ENCODE measurements at places on chromosomes 4 and X.

DNA sequence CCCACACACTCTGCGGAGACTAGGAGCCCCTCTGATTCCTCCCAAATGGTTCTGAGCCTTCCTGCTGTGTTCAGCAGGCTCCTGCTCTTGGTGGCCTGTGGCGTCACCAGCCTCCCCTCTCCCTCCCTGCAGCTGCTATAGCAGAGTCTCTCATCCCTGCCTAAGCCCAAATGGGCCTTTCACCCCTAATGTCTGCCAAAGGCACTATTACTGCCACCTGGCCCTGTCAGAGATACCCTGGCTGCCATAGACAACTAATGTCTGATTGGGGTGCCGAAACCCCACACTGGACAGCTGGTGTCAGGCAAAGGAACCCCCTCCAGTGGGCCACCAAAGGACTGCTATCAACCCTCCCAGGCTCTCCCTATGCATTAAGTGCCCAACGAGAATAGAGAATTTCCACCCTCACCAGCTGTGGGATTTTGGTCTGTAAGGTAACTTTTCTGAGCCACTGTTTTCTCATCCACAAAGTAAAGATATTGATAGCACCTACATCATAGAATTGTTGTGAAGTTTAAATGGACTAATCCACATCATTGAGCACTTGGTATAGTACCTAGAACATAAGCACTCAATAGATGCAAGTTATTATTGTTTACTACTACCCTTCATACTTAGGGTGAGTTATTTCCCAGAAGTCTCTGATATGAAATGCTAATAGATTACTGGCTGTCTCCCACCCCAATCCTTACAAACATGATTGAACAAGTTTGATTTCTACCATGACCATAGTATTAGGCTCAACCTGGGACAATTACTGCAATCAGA is 421.3 kb downstream of the MID1IP1 start:
- DNase-seq, result no peak

- no peak for DNase-seq
These were observed 342.8 kb downstream of the FBXW7 start for GRCh38 chr4:152193059-152193458.

- DNase-seq, result no peak
These were observed 17.9 kb downstream of the ASMTL start for GRCh38 chrX:1434871-1435240.

GRCh38 chrX:12013211-12013618 is 125.1 kb upstream of the FRMPD4 start:
- DNase-seq, result no peak

DNA sequence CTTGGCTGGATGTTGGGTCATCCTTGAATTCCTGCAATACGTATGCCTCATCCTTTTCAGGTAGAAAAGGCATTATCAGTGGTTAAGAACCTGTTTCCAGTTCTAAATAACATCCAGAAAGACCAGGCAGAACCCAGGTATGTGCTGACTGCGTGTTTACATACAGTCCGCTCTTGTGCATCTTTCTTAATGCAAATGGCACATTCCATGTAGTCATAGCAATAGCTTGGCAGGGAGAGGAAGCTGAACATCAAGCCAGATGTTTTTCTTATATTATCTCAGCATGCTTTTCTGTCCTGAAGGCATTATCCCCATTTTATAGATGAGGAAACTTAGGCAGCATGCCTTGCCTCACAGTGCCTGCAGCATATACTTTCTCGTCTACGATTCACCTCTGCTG is 2.1 kb downstream of the DCLK2 start:
- DNase-seq, result no peak

GRCh38 chr4:82746705-82747574 is 51.7 kb downstream of the SCD5 start:
- no peak for DNase-seq

GRCh38 chr4:90841676-90842075 is 714.5 kb downstream of the CCSER1 start:
- no peak for DNase-seq

DNA sequence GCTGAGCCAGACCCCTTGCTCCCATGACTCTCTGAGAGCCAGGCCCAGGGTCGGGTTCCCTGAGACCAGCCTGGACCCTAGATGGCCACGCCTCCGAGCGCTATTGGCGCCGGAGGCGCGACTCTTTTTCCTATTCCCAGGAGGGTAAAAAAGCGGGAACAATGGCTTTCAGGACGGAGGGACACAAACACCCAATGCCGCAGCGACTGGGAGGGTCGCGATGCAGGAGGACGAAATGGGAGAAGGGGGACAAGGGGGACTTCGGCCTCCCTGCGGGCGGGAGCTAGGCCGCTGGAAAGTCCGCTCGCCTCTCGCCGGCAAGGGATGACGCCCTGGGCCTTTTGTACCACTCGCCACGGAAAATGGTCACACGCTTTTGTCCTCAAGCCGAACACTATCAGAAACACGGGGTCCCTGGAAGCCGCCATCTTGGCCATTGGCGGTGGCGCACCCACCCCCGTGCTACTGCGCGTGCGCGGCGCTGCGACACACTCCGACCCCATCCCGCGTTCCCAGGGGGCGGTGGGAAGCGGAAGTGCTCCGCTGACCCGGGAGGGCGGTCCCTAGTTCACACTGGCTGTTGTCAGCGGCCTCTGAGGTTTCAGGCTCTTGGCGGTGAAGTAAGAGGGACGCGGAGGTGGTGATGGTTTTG is 98.4 kb downstream of the ZNF674 start:
- peak; percentile 82 for DNase-seq

DNA sequence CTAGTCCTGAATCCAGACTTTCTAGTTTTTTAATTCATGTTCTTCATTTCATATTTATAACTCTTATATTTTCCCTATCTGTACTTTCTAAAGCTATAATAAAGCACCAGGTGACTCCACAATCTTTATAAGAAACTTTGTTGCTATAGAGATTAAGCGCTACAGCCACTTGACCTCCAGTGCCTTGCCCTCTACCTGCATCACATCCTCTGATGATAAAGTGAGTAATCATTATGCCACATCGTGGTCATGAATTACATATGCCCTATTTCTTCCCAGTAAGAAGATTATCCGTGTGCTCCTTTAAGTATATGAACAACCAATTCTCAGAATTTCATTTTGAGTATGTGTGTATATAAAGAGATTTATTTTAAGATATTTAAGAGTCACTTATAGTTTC is 6.8 kb upstream of the DYNLT3 start:
- DNase-seq, result no peak

- DNase-seq, result no peak
These were observed 110.7 kb downstream of the ARAP2 start for GRCh38 chr4:36133658-36134057.

DNA sequence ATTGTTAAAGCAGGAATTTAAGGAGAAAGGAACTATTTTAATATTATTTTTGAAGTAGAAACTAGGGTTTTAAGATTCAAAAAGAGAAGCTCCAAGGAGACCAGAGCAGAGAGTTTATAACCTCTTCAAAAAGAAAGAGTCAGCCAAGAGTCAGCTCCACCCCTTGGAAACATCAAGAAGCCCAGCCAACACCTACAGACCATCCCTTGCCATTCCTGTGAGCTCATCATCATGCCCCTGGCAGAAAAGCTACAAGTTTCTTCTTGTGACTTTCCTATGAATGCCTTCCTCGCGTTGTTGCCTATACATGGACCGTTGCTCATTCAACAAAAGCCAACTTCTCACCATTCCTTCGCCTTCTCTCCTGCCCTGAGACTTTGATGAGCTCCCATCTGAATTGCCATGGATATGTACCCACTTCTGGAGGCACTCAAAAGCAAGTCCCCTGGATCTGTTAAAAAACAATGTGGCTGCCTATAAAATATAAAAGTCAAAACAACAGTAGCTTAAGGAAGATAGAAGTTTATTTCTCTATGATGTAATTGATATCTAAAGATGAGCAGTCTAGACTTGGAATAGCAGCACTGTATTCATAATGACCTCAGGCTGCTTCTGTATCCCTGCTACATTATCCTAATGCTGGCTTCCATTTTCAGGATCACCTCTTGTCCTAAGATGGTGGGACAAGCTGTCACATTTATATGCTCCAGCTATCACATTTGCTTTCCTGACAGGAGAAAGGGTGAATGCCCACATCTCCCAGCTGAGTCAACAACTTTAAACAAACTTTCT is 20.3 kb downstream of the PLRG1 start:
- DNase-seq, result no peak

DNA sequence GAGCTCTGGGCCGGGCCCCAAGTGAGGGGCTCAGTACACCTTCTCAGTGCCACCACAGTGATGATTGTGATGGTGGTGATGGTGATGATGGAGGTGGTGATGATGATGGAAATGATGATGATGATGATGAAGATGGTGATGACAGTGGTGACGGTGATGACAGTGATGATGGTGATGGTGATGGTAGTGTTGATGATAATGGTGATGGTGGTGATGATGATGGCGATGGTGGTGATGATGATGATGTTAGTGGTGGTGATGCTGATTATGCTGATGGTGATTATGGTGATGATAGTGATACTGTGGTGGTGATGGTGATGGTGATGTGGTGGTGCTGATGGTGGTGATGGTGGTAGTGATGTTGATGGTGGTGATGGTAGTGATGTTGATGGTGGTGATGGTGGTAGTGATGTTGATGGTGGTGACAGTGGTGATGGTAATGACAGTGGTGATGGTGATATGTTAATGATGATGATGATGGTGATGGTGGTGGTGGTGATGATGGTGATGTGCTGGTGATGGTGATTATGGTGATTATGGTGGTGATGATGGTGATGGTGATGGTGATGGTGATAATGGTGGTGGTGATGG is 29.9 kb downstream of the HMX1 start:
- no peak for DNase-seq

GRCh38 chr4:41132055-41132683 is 82.2 kb downstream of the APBB2 start:
- no peak for DNase-seq

DNA sequence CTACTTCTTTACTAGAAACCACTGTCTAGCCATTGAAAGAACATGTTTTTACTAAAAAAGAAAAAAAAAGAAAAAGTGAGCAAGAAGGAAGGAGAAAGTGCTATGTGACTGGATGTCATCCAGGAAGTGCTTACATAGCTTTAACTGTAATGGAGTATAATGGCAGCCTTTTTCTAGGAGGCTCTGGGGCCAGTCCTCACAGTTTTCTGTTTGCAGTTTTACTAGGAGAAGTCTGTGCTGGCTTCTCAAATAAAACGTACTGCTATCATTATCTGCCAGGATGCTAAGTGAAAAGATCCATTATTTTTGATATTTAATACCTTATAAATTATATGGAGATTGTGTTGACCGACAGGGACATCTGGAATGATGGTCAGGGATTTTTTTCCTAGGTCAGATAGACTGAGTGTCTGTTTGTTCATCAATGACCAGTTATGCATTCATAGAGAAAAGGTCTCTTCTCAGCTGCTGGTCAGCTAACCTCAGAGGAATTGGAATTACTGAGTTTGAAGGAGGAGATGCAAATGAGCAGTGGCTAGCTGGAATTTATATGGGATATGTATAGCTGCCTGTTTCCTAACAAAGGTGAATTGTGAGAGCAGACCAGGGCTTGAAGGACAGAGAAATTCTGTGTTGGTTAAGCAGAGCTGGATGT is 21.7 kb downstream of the LPAR4 start:
- DNase-seq, result no peak

GRCh38 chrX:153778684-153779101 is 2.1 kb upstream of the SRPK3 start:
- no peak for DNase-seq
